ENCODE measurements at places on chromosomes 2 and 18.

GRCh38 chr2:219681694-219682300, 54.4 kb downstream of the SLC4A3 start:
- no peak for DNase-seq

GRCh38 chr2:225865468-225865867, 466.0 kb downstream of the NYAP2 start:
- no peak for DNase-seq

GRCh38 chr2:234620018-234620417, 123.1 kb upstream of the ARL4C start:
- DNase-seq = no peak

GRCh38 chr2:173681881-173682650, 283.1 kb downstream of the SP3 start:
- DNase-seq = no peak

- DNase-seq = no peak
Observed at GRCh38 chr18:80035997-80036396, 1.8 kb downstream of the RBFA start.

- no peak for DNase-seq
Observed at GRCh38 chr18:61833387-61833786, 59.4 kb downstream of the RNF152 start.

GRCh38 chr2:239725551-239725890, 299.6 kb downstream of the NDUFA10 start:
- no peak for DNase-seq

DNA sequence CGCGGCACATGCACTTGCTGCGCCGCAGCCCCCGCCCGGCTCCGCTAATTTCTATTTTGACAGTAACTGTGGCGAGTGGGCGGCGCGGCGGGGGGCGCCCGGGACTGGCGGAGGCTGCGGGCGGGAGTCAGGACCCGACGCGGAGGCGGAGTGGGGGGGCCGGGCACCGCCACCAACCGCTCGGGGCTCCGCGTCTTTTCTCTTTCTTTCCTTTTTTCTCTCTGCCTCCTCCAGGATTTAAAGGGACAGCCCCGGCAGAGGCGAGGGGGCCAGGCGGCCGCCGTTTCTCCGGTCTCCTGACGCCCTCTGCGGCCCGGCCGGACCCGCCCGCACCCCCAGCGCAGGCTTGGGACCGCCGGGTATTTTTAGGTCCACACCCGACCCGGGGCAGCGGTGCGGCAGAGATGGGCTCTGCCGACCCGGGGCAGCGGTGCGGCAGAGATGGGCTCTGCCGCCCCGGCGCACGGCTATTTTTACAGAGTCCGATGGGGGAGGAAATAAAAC, 460 bp upstream of the ZBTB7C start:
- DNase-seq = no peak

- no peak for DNase-seq
Observed at GRCh38 chr2:422676-423435, 135.0 kb upstream of the ALKAL2 start.

- DNase-seq = no peak
Observed at GRCh38 chr2:235501673-235502031, 7.8 kb downstream of the AGAP1 start.
